Activated CD8-positive, alpha-beta memory T cell treated with anti-CD3 and anti-CD28 coated beads for 1 hour (primary cell): ENCODE measurements at places on chromosomes 3 and 15.

DNA sequence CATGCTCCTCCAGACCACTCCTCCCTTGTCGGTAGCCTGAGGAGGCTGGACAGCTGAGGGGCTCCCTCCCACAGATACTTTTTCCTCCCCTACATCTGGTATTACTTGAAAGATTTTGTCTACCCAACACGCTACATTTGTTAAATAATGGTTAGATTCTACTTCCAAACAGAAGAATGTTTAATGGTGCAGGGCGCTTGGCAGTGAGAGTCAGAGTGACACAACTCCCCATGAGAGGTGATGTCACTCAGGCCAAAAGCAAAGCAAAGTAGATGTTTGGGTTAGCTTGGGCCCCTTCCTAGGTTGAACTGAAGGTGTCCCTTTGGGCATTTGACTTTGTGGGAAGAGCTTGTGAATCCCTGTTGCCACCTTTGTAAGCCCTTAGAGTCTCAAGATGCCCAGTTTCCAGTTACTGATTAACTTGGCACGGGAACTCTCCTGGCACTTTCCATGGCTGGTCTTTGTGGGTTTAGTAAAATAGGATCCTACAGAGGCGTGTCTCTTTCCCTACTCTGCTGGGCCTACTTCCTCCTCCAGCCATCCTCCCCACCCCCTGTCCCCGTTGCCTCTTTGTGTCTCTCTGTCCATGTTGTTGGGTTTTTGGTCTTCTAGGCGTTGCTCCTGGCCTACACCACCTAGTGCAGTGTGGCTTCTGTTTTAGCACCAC, 5.6 kb downstream of the LIMD1 start:
- DNase-seq: no peak

DNA sequence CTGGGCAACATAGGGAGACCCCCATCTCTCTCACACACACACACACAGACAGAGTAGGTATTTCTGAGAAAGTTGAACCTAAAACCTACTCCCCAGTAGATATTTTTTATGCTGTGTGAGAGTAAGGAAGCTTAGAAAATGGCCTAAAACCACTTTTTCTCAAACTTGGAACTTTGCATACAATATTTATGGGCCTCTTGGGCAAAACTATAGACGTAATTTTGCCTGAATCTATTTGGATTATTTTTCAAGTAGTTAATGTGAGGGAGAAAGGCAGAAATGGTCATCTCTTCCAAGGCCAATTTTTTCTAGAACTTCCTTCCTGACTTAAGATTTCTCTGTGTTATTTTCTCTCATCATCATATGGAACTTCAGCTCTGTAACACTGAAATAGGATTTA, 81.7 kb downstream of the ZNF609 start:
- no peak for DNase-seq

DNA sequence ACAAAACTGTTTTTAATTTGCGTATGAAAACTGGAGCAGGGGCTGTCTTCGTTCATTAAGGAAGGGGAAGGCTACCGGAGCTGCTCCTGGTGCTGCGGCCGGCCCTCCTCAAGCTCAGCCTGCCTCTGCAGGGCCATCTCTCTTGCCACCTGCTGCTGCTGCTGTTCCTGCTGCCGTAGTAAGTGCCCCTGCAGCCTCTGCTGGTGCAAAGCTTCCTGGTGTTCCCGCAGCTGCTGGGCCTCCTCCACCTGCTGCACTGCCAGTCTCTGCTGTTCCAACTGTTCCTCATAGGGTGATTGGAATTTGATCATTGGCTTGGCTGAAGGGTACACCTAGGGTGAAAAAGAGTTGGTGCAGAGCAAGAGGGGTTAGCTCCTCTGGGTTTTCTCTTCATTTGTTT, 66.0 kb downstream of the GOLIM4 start:
- no peak for DNase-seq

DNA sequence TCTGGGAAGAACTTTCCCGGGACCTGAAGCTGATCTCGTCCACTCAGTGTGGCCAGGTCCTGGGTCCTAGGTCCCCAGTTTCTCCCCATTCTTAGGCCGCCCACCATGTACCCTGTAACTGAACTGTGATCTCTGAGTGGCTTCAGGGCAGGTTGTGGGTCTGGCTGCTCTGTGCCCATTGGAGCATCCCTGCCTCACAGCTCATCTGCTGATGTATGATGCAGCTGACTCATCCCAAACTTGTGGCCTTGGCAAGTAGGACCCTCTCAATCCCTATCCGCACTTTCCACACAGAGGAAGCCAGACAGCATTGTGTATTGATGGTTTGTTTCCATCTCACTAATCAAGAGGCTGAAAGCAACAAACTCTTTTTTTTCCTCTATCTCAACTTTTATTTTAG, 69.1 kb upstream of the XCR1 start:
- DNase-seq: no peak

- DNase-seq: no peak
These were observed 127.1 kb downstream of the SEMA6D start for GRCh38 chr15:47844437-47844836.

GRCh38 chr3:110311541-110311940, 760.1 kb upstream of the NECTIN3 start:
- no peak for DNase-seq

DNA sequence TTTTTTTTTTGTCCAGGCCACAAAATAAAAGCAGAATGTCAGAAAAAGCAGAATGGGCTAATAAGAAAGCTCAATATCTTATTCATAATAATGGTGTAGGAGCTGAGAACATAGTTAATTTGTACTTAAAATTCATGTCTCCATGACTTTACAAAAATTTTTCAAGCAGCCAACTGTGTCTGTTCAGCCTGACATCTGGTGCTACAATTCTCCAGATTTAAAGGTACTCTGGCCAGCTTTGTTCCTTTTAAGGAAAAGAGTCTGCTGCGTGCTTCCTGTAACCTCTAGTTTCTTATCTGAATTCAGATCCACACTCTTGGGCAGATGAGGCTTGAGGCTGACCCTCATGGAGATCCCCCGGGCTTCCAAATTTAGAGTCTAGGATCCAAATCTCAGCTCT, 8.7 kb upstream of the RFX7 start:
- DNase-seq: no peak

- no peak for DNase-seq
These were observed 87.1 kb downstream of the GABRG3 start for GRCh38 chr15:27057904-27058645.

GRCh38 chr3:64311424-64312061, 86.3 kb upstream of the PRICKLE2 start:
- DNase-seq: no peak

GRCh38 chr3:9649791-9650521, 651 bp downstream of the MTMR14 start:
- DNase-seq: no peak

DNA sequence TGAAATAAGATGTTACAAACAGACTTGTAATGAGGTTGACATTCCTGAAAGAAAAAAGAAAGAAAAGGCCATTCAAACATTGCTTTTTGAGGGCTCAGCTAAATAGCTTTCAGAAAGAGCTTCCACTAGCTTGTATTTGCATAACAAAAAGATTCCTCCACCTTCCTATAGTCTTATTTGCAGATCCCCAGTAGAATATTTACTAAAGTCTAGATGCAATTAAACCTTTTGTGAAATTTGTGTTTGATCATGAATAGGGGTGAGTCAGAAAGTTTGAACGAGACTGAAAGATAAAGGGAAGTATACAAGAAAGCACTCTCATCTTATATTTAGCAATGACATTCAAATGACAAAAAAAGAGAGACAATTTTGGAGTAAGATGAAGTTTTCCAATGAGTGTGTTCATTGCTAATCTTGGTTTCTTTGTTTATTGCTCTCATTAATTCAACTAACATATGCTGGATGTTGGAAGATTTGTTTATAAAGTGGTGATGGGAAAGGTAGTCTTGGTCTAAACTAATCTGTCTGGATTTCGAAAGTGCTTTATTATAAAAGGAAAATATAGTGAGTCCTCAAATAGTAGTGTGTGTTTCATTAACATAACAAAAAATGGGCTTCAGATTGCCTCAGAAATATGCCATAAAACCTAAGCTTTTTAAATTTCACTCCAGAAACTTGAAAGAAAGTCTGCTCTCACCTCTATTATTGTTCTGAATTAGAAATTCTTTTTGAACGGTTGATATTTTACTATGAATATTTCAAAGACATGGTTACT, 9.1 kb upstream of the CADPS start:
- no peak for DNase-seq

DNA sequence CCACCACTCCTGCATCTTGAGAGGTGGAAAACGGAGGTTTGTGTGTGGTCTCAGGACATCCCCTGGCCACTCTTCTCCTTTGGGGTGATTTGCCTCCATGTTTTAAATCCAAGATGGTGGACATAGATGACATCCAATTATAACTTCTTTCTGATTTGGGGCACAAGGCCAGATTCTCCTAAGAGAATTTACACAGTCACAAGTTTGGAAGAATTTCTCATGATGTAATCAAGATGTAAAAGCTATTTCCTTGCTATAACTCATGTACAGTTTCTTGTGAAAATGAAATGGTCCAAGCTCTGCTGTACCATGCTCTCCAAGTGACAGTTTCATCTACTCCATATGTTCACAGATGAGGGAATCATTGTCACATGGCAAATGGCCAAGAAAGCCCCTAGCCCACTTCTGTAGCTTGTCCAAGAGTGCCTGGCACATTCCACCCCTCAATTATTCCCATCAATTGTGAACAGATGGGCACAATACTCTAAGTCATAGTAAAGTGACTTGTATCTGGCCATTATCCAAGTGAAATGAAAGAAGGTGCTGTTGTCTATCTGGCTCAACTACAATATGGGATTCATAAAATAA, 134.6 kb upstream of the ROPN1 start:
- DNase-seq: no peak

GRCh38 chr15:100903168-100903554, 16.0 kb upstream of the LRRK1 start:
- no peak for DNase-seq

DNA sequence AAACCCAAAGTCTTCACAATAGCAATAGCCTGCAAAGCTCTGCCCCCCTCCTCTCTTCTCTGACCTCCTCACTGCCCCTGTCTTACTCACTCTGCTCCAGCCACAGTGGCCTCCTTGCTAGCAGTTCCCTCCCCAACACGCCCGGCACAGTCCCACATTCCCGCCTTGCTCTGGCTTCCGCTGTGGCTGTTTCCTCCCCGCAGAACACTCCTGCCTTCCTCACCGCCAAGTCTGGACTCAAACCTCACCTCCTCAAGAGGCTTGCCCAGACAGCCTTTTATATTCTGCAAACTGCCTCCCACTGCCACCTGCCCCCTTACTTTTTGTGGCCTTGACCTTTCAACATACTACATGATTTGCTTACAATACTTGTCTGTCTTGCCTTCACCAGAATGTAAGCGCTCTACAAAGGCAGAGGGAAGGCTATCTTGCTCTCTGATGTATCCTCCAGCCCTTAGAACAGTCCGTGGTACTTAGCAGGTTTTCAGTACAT, 406 bp upstream of the MPI start:
- DNase-seq: no peak

DNA sequence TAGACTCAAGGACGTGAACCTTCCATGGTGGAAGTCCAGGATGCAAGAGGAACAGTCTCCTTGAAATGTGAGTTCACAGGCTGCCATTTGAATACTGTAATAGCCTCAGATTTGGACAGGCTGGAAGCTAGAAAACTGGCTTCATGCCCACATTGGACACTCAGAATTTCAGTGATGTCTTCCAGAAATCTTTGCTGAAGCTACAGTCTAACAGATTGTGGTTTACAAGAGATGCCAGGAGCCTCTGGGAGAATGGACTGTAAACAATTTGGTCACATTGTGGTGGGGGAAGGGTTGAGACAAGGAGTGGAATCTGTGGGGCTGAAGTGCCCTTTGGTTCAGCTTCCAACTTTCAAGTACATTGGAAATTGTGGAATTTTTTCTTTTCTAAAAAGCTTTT, 252.0 kb upstream of the PROK2 start:
- DNase-seq: no peak

GRCh38 chr3:41430886-41431285, 231.6 kb downstream of the CTNNB1 start:
- DNase-seq: no peak

DNA sequence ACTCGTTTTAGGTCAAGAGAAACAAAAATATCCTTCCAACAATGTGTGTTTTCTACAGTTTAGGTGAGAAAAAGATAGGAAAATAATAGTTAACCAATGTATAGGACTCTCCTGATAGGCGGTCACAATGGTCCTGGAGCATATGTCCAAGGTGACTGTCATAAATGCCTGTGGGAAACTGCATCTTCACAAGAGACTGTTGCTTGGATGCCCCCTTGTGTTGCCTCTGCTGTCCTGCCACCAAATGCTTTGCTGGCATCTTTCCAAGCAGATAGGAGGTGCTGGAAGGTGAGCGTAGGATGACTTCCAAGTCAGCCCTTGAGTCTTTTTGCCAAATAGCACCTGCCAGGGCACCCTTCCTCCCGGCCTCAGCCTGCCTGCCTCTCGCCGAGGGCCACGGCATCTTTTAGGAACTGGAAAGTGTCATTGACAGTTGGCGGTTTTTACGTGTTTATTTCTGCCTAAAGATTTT, 24.1 kb upstream of the SACM1L start:
- DNase-seq: no peak

GRCh38 chr3:5133239-5134018, 11.3 kb downstream of the ARL8B start:
- DNase-seq: no peak

GRCh38 chr3:27653803-27654558, 68.1 kb downstream of the EOMES start:
- DNase-seq: no peak

DNA sequence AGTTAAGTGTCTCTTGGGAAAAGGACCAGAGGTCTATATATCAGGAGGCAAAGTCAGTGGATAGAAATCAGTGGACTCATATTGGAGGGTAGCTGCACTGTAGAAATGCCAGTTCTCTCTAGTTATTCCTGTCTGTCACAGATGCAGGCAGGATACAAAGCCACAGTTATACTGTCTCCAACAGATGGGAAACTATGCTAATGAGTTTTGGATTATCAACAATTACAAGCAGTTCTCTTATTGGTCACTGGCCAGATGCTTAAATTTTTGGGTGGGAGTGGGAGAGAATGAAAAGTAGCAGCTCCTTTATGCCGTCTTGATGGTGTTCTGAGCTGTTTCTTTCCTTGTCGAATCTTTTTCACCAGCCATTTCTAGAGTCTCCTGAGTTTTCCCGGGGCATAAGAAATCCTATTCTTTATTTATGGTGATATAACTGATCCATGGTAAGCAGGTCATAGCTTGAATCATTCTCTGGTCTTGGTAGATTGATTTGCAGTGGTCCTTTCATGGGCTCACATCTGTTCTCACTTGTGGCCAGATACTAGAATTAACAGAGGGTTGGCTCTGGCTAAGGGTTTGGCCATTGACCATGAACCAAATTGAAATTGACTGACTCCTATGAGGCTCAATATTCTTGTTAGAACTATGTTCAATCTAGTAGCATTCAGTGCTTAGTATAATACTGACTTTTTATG, 44.6 kb upstream of the RBMS3 start:
- no peak for DNase-seq

DNA sequence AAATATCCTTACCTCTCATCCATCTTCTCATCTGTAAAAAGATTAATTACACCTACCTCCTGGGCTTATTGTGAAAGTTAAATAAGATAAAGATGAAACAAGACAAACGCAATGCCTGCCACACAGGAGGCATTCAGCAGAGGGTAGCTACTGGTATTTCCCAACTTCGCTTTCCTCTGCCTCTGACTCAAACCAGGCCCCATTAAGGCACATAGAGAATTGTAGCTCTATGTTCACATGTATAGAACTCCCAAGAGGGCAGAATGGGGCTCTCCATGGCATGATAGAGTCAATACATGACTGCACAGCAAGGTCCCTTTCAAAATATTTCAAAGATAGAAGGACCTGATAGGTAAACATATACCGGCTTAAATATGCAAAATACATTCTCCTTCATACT, 1.4 kb downstream of the LYSMD2 start:
- no peak for DNase-seq

- DNase-seq: no peak
These were observed 52.6 kb downstream of the RFTN1 start for GRCh38 chr3:16460886-16461285.
